GM06990 (cell line): ENCODE measurements at places on chromosomes 16 and 17.

GRCh38 chr17:83036193-83036592 is 43.2 kb upstream of the METRNL start:
- no peak for DNase-seq

- DNase-seq, result no peak
Observed at GRCh38 chr17:75124041-75124818, 7.3 kb downstream of the NT5C start.

- DNase-seq, result no peak
Observed at GRCh38 chr16:1723450-1724147, 17.6 kb downstream of the MAPK8IP3 start.

DNA sequence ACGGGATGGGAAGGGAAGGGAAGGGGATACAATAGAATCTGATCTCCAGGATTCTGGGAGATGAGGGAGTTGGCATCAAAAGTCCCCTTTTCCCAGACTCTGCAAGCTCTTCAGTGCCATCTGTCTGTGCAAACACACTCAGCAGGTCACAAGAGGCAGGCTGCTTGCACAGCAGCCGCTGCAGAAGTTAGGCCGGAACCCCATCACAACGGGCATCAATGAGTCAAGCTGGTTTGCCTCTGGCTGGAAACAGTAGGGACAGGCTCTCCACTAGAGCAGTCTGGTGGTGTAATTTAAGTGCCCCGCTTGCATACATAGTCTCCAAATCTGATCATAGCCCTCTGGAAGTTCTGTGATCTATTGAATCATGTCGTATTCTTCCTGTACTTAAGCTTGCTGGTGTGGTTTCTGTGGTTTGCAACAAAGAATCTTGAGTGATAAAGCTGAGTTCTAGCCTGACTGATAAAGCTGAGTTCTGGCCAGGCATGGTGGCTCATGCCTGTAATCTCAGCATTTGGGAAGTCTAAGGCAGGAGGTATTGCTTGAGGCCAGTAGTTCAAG is 33.7 kb upstream of the KDM8 start:
- DNase-seq, result no peak

- DNase-seq, result no peak
Observed at GRCh38 chr16:29658705-29659104, 4.3 kb upstream of the SPN start.

- no peak for DNase-seq
Observed at GRCh38 chr17:19768046-19768782, 20.1 kb upstream of the ALDH3A1 start.

DNA sequence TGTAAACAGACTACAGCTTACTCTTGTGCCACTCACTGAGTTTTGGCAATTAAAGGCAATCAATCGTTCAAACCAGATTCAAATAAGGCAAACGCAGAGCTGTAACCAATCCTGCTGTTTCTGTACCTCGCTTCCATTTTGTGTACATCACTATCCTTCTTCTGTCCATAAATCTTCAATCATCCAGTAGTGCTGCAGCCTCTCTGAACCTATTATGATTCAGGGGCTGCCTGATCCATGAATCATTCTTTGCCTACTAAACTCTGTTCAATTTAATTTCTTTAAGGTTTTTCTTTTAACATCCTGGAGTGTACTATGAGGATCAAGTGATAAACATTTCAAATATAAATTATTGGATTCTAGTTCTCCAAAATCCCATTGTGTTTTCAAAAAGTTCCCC is 93.9 kb downstream of the CEP112 start:
- no peak for DNase-seq

DNA sequence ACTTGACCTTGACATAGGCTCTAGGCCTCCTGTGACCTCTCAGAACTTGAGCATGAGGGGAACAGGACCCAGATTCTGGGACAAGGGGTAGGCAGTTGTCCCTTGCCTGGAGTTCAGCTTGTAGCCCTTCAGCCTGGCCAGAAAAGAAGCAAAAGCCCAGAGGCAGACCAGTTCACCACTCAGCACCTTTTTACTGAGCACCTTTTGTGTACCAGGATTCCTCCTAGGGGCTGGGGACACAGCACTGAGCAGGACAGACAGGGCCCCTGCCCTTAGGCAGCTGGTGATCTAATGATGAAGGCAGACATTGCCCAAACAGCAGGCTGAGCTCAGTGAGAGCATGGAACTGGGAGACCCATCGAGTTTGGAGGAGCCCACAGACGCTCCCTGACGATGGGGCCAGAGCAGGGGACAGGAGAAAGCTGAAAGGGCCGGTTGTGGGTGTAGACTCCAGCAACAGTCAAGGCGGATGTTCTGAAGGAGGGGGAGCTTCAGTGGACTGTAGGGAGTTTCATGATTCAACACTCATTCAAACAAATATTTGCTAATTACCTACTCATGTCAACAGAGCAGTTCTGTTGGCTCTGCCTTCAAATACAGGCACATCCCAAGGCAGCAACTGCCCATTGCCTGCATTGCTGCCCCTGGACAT is 32.0 kb downstream of the SBK1 start:
- DNase-seq, result no peak

DNA sequence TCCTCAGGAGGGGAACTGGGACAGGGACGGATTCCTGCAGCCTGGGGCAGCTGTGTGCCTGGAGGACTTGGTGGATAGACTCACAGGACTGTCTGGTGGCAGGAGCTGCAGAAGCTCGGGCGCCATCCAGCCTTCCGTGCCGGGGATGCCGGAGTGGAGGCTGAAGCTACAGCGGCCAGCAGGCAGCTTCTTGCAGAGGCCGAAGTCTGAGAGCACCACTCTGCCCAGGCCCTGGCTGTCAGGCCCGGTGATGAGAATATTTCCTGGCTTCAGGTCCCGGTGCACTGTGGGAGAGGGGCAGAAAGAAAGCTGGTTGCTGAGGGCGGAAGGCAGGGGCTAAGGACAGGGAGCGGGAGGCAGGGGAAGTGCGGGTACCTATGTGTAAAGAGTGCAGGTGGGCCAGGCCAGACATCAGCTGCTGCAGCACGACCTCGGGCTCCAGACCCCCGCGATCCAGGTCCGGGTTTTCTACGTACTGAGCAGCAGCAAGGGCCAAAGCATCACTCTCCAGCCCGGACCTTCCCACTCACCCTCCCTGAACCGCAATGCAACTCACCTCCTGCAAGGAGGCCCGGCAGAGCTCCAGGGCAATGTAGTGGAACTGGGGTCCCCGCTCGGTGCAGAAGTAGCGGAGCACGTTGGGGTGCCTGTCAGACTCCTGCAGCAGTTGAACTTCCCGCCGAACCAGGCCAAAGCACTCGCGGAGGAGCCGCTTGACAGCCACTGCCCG is 16.1 kb downstream of the PLK1 start:
- DNase-seq, result peak; percentile 54

DNA sequence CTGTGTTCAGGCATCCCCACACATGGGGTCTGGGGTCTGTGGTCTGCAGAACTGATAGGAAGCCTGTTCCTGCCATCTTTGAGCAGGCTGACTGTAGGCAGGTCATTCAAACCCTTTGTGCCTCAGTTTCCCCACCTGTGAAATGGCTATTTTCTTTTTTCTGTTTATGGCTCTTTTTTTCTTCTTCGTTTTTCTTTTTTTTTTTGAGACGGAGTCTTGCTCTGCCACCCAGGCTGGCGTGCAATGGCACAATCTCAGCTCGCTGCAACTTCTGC is 72.5 kb downstream of the ABCC6 start:
- no peak for DNase-seq

DNA sequence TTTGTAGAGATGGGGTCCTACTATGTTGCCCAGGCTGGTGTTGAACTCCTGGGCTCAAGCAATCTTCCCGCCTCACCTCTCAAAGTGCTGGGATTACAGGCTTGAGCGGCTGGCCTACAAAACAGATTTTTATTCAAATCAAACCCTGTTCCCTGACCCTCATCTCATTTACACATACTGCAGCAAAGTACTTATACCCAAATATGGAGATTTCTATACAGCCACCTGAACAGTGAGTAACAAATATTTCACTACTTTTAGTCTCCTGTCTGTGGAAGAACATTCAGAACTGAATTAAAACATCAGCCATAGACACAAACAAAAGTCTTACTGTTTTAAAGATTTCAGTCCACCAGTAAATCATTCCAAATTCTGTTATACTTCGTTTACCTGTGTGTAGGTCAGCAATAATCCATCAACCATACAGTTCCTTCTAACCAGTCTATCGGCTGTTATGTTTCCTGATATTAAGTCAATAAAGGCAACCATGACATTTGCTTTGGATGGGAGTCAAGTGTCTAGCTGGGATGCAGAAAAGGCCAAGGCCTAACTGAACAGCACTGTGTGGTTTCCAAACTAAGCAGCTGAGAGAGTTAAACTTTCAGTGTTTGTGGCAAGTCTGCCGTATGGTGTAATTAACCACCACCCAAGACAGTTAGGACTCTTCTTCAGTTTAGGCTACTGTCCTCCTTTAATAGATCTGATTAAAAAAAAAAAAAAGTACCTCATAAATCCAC is 22.3 kb downstream of the ERN1 start:
- no peak for DNase-seq

DNA sequence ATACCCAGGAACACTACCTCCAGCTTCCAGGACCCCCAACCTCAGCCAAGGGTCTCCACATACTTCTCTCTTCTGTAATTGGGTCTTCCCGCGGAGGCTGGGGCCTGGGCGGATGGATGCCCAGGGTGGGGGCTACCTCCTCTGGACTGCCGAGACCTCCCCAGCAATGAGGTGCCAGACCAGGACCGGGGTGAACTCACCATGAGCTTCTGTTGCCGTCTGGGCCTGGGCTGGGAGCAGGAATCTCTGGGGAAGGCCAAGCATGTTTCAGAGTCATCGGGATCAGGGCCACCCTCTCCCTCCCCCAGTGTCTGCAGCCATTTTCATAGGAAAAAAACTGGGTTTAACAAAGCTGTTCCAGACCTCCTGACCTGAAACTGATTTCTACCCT is 10.3 kb upstream of the BAHCC1 start:
- no peak for DNase-seq

DNA sequence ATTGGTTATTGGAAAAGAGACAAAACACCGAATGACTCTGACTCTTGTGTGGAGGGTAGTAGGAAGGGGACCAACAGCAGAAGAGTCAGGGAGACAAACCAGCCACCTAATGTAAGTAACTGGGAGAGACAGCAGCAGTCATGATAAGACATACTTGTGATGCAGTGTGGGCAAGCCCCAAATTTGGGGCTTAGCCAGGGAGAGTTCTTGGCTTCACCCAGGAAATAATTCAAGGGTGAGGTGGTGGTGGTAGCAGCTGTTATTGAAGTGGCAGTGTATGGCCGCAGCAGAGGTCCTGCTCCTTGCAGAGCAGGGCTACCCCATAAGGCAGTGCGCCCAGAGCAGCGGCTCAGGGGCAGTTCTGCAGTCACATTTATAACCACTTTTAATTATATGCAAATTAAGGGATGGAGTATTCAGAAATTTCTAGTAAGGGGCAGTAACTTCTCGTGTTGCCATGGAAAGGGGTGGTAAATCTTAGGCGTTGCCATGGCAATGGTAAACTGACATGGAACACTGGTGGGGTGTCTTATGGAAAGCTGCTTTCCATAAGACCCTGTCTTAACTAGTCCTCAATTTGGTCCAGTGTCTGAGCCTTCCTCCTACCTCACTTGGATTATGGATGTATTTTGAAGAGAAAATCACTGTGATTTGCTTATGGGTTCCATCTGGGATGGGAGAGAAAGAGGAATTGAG is 317.1 kb downstream of the PHKB start:
- DNase-seq, result no peak

- DNase-seq, result no peak
Observed at GRCh38 chr16:54285414-54286089, 1.0 kb downstream of the IRX3 start.

DNA sequence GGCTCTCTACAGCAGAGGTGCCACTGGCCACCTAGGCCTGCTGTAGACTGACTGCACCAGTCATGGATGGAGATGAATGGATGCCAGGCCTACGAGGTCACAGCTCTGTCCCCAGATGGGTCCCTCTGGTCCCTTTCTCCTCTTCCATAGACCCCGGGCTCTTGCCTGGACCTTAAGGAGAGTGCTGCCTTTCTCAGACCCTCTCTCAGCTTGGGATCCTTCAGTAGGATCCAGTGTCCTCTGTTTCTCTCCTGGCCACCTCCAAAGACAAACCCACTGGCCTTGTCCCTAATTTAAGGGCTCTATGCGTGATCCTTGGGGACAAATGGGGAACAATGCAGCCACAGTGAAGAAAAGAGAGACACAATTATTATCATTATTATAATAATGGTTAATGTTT is 189.3 kb upstream of the C16orf82 start:
- no peak for DNase-seq

DNA sequence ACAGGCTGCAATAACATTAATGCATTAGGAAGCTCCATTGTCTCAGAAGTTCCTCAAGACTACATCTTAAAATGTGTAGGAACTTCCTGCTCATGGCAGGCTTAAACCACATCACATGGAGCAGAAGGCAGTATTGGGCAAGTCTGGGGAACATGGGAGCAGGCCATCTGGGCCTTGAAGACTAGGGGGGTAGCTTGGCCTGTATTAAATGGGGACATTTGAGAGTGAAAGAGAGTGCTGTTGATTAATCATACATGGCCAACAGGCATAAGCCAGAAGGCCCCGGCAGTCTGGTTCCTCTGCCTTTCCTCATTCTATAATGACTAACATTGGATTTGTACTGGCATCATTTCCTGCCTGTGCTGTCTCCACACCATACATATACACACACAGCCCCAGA is 25.2 kb upstream of the SLC5A11 start:
- no peak for DNase-seq

DNA sequence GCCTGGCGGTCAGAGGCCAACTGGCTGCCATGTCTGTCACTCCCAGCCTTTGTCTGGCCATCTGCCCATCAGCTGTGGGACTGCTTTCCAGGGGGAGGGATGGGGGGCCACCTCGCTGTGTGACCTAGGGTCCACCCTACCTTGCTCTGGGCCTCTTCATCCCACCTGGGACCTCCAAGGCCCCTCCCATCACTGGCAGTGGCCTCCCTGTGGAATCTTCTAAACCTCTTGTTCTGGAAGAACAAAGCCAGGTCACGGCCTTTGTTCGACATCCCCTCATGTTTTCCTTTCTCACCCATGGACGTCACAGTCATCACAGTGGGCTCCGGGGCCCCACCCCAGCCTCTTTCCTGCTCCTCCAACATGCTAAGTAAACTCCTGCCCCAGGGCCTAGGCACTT is 24.0 kb downstream of the SPNS2 start:
- no peak for DNase-seq

- no peak for DNase-seq
Observed at GRCh38 chr17:55411463-55411855, 10.2 kb downstream of the MMD start.

GRCh38 chr17:7684851-7685532 is 2.3 kb downstream of the TP53 start:
- no peak for DNase-seq

- DNase-seq, result no peak
Observed at GRCh38 chr17:46163929-46164594, 29.2 kb downstream of the KANSL1 start.

- DNase-seq, result no peak
Observed at GRCh38 chr16:54846766-54847165, 83.9 kb upstream of the IRX5 start.

- no peak for DNase-seq
Observed at GRCh38 chr17:19391432-19391831, 4.4 kb upstream of the MFAP4 start.

GRCh38 chr16:4489030-4489429 is 12.8 kb downstream of the HMOX2 start:
- DNase-seq, result no peak

GRCh38 chr17:72931635-72932034 is 160.9 kb downstream of the SLC39A11 start:
- DNase-seq, result no peak
